Central memory CD4-positive, alpha-beta T cell (primary cell): ENCODE measurements at places on chromosomes 6 and 20.
A peak's percentile ranks its signal among the peaks of the same experiment; 100 is the strongest.

DNA sequence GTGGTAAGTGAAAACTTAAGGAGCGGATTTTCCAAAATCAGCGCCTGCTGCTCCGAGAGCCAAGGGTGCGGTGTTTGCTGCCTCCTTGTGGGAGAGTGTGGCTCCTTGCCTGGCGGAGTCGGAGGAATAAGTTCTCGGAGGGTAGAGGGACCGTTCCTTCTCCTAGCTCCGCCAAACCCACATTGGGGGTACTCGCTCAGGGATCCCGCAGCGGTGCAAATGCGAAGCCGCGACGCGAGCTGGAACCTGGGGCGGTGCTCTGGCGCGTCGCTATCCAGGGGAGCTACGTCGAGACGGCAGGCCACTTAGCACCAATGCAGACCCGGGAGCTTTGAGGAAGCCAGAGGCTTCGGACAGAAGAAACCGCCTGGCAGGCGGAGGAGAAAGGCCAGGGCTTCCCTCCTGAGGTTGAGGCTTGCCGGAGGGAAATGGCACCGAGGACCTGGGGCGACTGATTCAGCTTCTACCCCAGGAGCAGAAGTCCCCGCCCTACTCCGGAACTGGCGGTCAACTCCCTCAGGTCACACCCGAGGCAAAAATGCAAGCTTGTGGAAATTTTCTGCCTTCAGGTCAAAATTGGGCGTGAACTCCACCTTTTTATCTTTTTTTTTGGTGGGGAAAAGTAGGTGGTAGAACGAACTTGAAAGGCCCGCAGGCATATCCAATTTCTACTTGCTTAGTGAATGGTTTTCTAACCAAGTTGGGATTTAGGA is 5.7 kb upstream of the DDX43 start:
- DNase-seq = peak; percentile 44

GRCh38 chr6:63322981-63323380 is 3.2 kb upstream of the LGSN start:
- DNase-seq = no peak

DNA sequence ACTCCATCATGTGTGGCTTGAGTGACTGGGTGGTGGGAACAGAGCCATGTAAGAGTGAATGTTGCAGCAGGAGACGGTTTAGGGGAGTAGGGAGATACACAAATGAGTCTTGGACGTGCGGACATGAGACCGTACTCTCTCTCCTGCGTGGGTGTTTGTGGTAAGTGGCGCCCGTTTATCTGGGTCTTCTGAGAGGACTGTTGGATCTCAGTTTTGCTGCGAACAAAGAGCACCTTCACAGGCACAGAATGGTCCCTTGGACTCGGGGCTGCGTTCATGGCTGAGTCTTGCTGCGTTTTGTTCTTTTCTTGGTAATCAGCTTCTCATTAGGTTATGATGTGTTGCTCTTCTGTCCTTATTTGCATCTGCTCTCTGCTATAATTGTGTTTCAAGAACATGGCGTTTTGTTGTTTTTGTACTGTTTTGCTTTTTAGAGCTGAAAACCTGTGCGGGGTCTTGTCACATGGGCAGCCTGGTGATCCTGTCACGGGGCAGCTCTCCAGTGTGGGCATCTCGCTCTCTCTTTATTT is 28.5 kb downstream of the STK35 start:
- no peak for DNase-seq

GRCh38 chr6:163789199-163789810 is 374.8 kb downstream of the QKI start:
- DNase-seq = no peak

DNA sequence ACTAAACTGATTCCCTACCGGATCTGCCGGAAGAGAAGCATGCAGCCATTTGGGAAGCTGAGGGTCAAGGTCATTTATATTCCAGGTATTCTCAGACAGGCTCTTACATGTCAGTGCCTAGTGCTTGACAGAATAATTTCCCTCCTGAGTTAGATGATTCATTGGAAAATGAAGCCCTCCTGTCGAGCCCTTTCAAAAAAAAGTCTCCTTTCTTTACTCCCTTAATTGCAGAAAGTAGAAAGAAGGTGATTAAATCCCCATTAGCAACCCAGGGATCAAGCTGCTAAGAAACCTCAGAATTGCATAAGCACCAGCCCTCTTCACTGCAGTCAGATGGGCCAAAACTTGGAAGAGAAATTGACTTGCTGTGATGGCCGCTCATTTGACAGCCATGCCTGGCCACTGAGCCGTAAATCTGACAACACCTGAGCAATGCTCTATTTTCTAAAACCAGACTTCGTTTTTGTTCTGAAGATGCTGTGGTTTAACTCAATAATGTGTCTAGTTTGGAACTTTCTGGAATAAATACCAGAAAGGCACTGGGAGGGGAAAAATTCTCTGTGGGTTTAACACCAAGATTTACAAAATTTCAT is 61.0 kb upstream of the ARMH2 start:
- no peak for DNase-seq

DNA sequence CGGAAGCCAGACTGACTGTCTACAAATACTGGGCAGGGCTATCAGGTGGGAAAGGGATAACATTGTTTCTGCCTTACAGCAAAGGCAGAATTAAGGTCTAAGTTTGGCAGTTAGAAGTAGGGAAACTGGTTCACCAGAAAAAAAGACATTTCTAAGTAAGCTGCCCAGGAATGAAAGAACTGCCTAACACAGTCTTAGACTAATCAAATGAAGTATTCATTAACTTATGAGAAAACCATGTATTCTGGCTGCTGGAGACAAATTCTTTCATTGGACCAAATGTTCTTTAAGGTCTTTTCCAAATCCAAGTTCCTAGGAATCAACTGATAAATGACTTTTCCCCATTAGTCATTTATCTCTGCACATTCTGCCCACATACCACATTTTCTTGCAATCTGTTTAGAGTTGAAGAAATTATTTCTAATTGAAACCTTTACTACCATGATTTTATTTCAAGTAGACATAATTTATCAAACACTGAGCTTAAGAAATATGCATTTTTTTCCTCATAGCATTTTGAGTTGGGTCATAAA is 120.3 kb upstream of the OGFRL1 start:
- no peak for DNase-seq

GRCh38 chr20:25318471-25319240 is 70.8 kb downstream of the PYGB start:
- DNase-seq = no peak

DNA sequence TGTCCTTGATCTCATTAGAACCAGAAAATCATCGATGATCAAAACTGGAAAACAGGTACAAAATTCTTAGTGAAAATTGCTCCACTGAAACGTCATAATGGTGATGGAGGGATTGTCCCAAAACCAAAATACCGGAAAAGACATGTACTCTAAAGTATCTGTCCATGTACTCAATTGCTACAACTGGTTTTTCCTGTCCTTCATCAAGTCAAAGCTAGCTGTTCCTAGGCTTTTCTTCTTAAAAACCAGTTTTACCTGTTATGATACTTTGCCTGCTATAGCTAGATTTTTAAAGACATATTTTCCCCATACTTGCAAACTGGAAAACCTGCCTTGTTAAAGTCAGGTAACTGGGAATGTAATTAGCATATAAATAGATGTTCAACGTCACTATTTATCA is 50.5 kb upstream of the LRRC1 start:
- no peak for DNase-seq

DNA sequence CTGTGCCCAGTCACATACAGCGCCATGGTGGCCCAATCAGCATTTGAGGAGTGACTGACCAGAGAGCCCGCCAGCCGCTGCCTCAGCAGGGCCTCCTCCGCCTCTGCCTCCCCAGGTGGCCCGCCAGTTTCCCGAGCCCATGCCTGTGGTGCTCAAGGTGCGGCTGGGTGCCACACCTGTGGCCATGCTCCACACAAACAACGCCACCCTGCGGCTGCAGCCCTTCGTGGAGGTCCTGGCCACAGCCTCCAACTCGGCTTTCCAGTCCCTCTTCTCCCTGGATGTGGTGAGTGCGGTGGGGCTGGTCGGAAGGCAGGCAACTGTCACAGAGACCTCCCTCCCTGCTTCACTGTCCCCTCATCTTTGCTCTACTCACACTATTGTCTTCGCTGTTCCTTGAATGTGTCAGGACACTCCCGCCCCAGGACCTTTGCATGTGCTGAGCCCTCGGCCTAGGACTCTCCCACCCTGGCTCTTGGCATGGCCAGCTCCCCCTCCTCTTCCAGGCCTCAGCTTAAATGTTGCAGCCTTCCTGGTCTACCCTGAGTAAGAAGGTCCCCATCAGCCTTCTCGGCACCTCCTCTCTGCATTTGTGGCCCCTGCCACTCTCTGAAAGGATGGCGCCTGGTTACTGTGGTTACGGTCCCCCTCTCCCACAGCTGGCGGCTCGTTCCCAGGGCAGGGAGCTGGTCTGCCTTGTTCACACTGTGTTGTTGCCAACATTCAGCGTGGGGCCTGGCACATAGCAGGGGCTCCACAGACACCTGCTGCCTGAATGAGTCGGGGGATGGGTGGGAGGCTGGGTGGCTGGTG is 11.8 kb upstream of the BPIFB6 start:
- no peak for DNase-seq

- no peak for DNase-seq
Measured at GRCh38 chr6:30687659-30688431, 1.4 kb upstream of the PPP1R18 start.

- no peak for DNase-seq
Measured at GRCh38 chr6:5752391-5752680, 254.4 kb downstream of the NRN1 start.

DNA sequence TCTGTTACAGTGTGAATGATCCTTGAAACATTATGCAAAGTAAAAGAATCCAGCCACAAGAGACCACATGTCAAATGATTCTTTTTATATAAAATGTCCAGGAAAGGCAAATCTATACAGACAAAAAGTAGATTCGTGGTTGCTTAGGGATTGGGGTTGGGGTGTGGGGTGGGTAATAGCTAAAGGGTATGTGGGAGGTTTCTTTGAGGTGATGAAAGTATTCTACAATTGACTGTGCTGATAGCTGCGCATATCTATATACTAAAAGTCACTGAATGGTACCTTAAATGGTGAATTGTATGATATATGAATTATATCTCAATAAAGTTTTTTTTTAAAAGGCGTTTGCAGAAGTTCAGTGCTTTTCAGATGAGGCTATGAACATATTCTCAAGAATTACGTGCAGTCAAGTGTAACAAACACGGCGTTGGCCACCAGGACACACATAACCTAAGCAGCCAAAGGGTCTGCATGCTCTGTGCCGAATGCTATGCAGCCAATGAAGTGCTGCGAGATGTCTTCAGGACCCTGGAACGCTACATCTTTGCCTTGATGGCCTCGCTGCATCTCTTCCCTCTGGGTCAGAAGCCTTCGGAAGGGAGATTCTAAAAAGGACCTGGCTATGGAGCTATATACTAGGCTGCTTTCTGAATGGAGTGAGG is 96.9 kb downstream of the SCML4 start:
- no peak for DNase-seq
